Activated CD4-positive, alpha-beta memory T cell treated with anti-CD3 and anti-CD28 coated beads for 36 hours (primary cell): ENCODE measurements at places on chromosomes 3 and 15.

GRCh38 chr3:135349254-135349948 is 554.3 kb downstream of the EPHB1 start:
- DNase-seq: no peak

GRCh38 chr3:133606902-133607301 is 33.4 kb downstream of the CDV3 start:
- no peak for DNase-seq

- DNase-seq: no peak
Measured at GRCh38 chr15:45349623-45350022, 28.7 kb downstream of the GATM start.

GRCh38 chr3:112376992-112377391 is 44.0 kb downstream of the CD200 start:
- no peak for DNase-seq

DNA sequence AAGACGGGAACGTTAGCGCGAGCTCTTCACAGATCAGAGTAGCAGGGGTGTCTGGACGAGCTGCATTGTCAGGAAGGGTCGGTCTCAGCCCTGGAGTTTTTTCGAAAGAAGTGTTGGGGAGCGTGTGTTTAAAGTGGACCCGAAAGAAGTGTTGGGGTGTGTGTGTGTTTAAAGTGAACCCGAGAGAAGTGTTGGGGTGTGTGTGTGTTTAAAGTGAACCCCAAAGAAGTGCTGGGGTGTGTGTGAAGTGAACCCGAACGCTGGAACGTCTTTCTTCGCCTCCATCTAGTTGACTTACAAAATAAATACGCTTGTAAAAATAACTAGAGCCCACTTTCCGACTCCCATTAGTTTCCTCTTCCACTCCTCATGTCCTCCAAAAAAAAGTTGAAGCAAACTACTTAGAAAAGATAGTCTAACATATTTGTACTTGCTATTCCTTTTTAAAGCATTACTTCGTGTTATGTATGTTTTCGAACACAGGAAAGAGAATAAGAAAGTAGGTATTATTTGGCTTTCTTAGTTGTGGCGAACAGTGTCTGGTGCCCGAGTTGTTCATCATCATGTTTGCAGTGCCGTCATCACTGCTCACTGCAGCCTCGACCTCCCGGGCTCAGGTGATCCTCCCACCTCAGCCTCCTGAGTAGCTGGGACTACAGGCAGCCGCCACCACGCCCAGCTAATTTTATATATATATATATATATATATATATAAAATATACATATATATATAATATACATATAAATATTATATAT is 1.0 kb downstream of the LRCH3 start:
- DNase-seq: peak; percentile 68

- DNase-seq: no peak
Measured at GRCh38 chr15:100959066-100960050, 40.2 kb downstream of the LRRK1 start.

DNA sequence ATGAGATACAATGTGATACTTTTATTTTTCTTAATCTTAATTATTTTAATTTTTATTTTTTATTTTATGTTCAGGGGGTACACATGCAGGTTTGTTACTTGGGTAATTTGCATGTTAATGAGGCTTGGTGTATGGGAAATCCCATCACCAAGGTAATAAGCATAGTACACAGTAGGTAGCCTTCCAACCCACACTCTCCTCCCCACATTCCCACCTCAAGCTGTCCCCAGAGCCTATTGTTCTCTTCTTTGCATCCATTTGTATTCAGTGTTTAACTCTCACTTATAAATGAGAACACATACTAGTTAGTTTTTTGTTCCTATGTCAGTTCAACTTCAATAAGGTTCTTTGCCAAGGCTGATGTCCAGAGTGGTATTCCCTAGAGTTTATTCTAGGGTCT is 1375.4 kb downstream of the NSUN3 start:
- no peak for DNase-seq

DNA sequence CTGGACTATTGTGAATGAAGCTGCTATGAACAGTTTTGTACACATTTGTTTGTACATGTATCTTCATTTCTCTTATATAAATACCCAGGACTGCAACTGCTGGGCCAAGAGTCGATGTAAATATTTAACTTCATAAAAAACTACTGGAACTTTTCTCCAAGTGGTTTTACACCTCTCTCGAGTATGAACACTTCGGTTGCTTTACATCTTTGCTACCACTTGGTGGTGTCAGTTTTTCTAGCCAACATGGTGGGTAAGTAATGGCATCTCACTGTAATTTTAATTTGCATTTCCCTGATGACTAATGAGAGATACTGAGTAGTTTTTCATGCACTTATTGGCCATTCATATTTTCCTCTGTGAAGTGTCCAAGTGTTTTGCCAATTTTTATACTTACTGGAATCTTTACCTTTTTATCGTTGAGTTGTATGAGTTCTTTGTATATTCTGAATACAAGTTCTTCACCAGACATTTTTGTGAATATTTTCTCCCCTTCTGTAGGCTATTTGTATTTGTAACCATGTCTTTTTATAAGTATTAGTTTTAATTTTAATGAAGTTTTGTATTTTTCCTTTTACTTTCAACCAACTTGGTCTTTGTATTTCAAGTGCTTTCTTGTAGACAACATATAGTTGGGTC is 44.4 kb downstream of the PCOLCE2 start:
- no peak for DNase-seq

DNA sequence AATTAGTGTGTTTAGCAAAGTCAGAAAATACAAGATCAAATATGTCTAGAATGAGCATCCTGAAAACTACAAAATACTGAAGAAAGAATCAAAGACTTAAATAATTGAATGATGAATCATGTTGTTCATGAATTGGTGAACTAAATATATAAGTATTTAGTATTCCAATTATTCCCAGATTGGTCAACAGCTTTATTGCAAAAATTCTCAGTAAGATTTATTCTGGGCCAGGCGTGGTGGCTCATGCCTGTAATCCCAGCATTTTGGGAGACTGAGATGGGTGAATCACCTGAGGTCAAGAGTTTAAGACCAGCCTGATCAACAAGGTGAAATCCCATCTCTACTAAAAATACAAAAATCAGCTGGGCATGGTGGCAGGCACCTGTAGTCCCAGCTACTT is 250.0 kb upstream of the NECTIN3 start:
- no peak for DNase-seq

DNA sequence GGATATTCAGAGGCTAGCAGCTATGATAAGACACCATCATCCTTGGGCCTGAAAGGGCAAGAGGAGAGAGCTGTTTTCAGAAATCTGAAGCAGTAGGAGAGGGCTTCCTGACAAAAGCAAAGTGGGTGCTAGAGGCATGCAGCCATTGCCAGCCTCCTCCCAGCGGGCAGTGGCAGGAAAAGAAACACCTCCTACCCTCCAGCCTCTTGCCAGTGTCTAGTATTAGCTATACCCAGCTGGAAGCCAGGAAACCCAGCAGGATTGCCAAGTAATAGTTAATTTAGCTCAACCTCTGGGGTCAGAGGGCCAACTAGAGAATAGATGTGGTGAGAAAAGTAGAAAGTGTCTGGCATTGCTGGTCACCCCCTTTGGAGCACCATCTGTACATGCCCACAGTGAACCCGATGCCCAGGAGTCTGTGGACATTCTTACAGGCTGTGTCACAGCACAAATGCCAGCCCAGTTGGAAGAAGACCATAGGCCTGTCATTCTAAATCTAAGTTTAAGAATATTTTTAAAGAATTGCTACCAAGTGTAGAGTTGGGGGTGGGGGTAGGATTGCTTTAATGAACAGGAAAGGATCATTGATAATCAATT is 85.3 kb downstream of the HCN4 start:
- DNase-seq: no peak

GRCh38 chr3:144544871-144545270 is 573.2 kb downstream of the DIPK2A start:
- no peak for DNase-seq

GRCh38 chr3:27720899-27721716 is 1.0 kb downstream of the EOMES start:
- DNase-seq: peak; percentile 16

DNA sequence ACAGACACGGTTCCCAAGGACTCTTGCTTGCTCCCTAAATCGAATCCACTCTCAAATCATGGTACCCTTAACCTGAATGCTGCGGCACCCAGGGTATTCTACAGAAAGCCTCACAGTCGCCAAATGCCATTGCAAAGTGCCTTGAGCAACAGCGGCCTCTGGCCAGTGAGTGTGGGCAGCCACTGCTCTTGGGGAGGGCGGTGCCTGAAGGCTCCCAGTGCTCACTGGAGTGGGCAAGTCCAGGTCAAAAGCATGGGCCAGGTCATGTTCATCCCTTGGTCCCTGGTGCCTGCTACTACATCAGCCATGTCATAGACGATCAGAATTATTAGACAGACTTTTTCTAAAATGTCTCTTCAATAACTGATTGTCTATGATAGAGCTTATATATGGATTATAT is 82.5 kb downstream of the ADAMTS17 start:
- DNase-seq: no peak

- DNase-seq: no peak
Measured at GRCh38 chr3:77825001-77825827, 785.3 kb downstream of the ROBO2 start.

GRCh38 chr3:116165135-116165534 is 280.2 kb downstream of the LSAMP start:
- DNase-seq: no peak

DNA sequence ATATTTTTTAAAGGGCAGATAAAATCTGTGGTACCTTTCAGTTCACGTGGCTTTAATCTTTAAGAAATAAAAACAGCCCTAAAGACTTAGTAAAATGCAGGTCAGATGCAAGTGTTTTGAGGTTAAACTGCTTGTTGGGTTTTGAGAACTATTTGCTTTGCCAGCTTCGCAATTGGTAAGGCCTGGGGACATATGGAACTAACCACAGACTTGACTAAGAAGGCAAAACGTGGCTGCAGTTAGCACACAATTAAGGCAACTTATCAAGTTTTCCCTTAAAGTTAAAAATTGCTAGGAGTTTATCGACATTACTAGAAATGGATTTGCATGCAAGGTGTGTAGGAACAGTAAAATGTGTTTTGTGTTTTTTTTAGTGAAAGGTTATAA is 206.9 kb downstream of the ZNF385D start:
- no peak for DNase-seq

DNA sequence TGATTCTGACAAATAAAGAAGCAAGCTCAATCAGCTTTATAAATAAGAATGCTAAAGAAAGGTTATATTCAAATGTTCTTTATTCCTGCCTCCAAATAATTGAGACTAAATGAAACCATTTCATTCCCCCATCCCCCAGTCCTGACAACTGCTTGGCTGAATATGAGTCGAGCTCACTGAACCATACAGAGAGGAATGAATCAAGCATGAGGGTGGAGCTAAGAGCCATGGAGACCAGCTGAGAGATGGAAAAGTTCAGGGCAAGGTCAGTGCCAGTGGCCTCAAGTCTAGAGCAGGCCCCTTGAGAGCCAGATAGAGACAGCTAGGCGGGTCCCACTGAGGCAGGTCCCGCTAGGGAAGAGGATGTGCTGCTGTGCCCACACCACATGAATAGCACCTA is 188.7 kb upstream of the EIF1B start:
- DNase-seq: no peak

DNA sequence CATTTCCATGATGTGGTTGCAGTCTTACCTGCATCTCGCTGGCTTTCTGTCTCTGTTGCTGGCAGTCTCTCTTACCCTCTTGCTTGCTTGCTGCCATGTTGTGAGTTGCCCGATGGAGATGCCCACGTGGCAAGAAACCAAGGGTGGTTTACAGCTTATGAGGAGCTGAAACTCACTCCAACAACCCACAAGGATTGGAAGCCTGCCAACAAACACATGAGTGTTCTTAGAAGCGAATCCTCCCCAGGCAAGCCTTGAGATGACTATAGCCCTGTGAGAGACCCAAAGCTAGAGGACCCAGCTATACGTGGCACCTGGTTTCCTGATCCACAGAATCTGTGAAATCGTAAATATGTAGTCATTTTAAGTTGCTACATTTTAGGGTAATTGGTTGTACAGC is 490.9 kb upstream of the ADAMTS9 start:
- no peak for DNase-seq

GRCh38 chr3:196967412-196968232 is 1.0 kb downstream of the PIGZ start:
- DNase-seq: no peak

GRCh38 chr15:77713281-77713680 is 80.6 kb upstream of the LINGO1 start:
- DNase-seq: no peak

DNA sequence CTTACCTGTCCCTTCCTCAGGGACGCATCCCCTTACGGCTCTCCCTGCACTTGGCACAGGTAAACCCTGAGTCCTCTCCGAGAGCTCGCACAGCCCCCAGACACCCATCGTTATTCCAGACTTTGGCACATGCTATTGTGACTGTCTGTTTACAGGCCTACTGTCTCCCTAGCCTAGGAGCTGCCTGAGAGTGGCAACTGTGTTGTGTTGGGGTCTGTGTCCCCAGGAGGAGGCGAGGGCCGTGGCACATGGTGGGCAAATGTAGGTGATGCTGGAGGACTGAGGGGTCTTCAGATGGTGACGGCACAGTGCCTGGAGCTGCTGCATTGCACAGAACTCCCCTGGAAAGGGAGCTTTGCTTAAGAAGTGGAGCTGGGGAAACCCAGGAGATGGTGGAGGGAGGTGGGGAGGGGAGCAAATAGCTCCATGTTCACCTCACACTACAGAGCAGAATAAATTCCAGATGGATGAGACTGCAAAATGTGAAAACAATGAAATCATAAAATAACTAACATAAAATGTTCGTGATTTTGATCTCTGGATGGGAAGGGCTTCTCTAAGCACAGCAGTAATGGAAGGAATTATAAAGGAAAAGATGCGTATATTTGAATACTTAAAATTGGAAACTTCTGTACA is 96.5 kb downstream of the SMAD6 start:
- no peak for DNase-seq

- no peak for DNase-seq
Measured at GRCh38 chr3:12288182-12289129, at the start of gene PPARG. Gene PPARG (plus strand): TSS chr3:12289070. CDS start chr3:12379712, 90,642 bp downstream.

GRCh38 chr3:32424581-32425250 is 33.1 kb downstream of the CMTM7 start:
- DNase-seq: no peak

GRCh38 chr3:141523615-141524375 is 37.0 kb downstream of the RASA2 start:
- no peak for DNase-seq

- no peak for DNase-seq
Measured at GRCh38 chr3:160001850-160002623, 13.4 kb downstream of the IL12A start.

DNA sequence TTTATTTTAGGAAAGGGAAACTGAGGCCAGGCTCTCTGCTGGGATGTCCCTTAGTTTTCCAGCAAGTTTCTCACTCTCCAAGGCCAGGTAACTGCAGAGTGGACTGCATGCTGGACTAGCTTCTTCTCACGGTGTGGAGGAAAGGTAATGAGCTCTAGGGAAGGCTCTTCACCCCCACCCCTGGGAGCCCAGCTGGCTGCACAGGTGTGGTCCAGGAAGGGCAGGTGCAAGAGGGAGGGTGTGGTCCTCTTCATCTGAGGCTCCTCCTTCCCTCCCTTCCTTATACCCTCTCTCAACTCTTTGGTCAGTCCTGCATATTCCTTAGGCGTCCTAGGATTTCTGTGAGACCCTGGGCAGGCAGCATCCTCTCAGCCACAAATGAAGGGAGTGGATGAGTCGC is 33.9 kb downstream of the RNU5B-1 start:
- DNase-seq: no peak
